ENCODE measurements at places on chromosomes 12 and 14.

GRCh38 chr14:60303745-60304144, 54.7 kb downstream of the PPM1A start:
- DNase-seq = no peak

DNA sequence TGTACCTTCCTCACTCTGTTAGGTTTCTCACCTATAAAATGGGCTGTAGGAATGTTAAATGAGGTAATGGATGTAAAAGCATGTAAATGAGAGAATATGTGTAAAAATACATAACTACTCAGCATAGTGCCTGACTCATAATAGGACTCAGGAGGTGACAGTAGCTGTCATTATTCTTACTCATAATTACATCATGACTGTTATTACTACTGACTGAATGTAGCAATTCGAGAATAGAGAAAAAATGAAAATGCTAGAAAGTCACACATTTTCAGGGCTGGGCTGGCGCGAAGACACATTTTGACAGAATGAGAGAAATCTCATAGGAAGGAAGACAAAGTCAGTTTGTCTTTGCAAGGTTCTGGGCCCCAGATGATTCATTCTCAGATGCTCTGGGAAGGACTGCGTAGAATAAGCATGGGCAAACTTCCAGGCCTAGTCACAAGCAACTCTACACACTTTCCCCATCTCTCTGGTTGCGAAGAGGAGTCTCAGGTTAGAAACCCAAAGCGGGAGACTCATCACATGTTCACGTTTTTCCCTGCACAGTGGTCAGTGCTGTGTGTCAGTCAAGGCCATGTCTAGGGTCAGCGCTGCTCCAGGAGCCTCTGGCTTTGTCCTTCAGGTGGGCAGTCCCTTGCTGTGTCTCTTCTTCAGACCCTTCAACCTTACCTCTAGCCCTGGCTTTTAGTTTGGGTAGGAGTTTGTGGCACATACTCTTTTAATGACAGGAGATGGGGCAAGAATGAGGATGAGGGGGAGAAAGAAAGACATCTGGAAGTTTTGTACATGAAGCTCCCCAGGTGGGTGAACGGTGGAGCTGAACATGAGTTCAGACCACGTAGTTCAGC, 8.4 kb downstream of the GPRC5A start:
- DNase-seq = no peak

GRCh38 chr14:104912053-104912452, 12.6 kb upstream of the PLD4 start:
- DNase-seq = no peak

- no peak for DNase-seq
Observed at GRCh38 chr14:61671082-61671481, 24.2 kb upstream of the HIF1A start.

- no peak for DNase-seq
Observed at GRCh38 chr12:23952071-23952470, 2.6 kb upstream of the SOX5 start.

DNA sequence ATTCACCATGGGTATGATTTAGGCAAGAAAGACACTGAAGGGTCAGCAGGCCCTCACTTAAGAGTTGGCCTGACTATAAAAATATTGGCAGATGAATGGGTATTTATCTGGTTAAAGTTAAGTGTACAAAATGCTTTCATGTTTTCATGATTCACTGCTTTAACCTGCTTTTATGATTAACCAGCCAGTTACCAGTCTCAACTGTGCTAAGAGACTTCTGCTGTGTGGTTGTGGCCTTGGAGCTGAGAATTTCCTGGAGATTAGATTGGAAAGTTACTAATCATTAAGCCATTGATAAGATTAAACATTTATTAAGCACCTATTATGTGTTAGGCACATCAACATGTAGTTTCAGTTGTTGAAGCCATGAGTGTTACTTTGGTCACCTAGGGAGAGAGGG, 68.9 kb downstream of the RASSF8 start:
- no peak for DNase-seq

DNA sequence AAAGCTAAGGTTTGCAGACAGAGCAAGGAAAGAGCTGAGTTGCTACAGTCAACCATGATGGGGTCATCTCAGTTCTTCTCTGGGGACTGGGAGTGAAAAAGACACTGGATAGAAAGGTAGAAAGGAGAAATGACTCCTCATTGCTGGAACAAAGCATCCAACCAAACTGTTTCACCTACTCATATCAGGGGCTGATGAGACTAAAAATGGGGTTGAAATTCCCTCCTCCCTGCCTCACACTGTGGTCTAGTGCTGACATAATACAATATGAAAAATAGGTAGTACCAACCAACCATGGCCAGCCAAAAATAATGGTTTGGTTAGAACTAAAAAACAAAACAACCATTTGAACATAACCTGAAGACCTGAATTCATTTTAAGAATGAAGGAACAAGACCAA, 220.7 kb downstream of the DPF3 start:
- no peak for DNase-seq

GRCh38 chr12:91890742-91891141, 254.9 kb downstream of the BTG1 start:
- no peak for DNase-seq

- DNase-seq = no peak
Observed at GRCh38 chr12:132490422-132491137, 629 bp downstream of the FBRSL1 start.

GRCh38 chr12:9750276-9751203, 10.2 kb downstream of the CD69 start:
- DNase-seq = peak; percentile 38

GRCh38 chr12:82862069-82862841, 175.5 kb downstream of the TMTC2 start:
- DNase-seq = no peak

GRCh38 chr14:42001431-42001830, 394.8 kb downstream of the LRFN5 start:
- DNase-seq = no peak

DNA sequence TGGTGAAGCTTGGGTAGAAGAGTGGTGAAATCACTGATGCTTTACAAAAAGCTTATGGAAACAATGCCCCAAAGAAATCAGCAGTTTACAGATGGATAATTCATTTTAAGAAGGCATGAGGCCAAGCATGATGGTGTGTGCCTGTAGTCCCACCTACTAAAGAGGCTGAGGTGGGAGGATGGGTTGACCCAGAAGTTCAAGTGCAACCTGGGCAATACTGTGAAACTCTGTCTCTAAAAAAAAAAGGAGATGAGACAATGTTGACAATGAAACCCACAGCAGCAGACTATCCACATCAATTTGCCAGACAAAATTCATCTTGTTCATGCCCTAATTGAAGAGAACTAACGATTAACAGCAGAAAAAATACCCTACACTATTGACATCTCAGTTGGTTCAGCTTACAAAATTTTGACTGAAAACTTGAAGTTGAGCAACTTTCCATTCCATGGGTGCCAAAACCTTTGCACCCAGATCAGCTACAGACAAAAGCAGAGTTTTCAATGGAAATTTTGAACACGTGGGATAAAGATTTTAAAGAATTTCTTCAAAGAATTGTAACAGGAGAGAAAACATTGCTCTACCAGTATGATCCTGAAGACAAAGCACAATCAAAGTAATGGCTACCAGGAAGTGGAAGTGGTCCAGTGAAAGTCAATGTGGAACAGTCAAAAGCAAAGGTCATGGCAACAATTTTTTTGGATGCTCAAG, 26.7 kb downstream of the BTG1 start:
- DNase-seq = no peak

DNA sequence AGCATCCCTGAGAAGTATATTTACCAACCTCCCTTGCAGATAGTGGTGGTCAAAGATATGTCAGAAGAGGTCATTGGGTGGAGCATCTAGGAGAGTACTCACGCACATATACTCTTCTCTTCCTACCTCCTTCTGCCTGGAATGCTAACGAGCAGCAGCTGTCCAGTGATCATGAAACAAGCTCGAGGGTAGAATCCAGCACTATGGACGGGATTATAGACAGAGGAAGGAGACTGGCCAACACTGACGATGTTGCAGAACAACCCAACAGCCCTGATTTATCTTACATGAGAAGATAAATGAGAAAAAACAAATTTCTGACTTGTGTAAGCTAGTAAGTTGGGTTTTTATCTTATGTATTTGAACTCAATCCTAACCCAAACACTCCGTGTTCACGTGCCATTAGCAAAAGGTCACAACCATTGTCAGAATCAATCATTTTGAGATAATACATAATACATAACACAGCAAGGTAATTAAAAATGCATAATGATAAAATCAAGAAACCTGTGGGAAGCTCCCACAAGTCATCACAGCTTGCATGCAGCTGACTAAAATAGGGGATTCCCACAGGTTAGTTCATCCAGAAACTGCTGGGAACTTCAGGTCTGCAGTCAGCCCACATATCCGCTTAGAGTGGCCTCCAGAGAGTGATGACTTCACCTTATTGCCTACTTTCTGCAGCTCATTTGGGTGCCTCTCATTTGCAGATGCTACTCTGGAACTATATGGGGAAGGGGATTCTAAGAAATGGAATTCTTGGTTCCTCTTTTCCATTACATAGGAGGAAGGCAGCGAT, 36.3 kb upstream of the STK38L start:
- DNase-seq = no peak

DNA sequence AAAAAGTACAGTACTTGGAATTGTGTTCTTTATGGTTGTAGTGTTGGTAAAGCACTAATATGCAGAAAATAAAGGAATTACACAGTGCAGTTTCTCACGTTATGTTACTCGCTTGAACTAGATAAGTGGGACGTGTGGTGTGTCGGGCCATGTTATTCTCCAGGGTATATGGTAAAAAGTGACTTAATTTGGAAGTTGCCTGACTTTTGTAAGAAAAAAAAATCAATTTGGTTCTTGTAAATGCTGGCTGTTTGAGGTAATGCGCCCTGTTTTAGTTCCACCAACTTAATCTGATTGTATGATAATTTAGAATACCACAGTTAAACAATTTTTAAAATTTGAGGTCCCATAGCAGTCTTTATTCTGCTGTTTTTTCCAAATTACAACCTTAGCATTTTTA, 4.1 kb downstream of the ARF6 start:
- no peak for DNase-seq

- no peak for DNase-seq
Observed at GRCh38 chr14:30564235-30564867, 5.4 kb downstream of the G2E3 start.

- no peak for DNase-seq
Observed at GRCh38 chr14:30532264-30532663, 26.7 kb upstream of the G2E3 start.

DNA sequence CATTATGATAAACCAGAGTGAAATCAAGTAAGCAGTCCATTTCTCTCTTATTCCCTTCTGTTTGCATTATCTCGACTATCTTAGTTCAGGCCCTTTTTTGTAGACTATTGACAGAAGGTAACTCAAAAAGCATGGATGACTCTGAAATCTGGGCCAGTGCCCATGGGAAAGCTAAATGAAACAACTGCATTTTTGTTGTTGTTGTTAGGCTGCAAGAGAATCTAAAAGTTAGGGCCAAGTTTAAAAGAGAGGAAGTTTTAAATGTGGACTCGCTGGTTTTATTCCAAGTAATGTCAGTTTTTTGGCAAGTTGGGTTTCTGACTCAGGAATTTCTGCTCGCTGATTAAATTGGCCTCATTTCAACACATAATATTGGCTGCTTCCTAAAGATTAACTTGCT, 201.1 kb downstream of the PIK3C2G start:
- DNase-seq = peak; percentile 57

DNA sequence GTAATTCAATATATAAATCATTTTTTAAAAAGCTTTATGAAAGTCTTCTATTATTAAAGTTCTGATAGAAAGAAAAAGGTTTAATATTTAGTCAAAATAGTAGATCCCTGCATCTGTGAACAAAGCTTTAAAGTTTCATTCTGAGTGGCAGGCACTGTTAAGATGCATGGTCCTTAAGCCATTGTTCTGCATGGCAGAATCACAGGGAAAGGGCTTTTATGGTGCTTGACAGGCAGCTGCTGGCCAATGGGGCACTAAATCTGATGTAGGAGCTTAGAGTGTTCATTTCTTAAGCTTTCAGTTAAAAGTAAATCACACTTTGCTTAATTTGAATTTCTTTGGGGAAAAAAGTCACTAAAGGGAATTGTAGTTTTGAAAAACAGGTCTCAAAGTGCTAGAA, 148.2 kb downstream of the PLEKHA5 start:
- no peak for DNase-seq

DNA sequence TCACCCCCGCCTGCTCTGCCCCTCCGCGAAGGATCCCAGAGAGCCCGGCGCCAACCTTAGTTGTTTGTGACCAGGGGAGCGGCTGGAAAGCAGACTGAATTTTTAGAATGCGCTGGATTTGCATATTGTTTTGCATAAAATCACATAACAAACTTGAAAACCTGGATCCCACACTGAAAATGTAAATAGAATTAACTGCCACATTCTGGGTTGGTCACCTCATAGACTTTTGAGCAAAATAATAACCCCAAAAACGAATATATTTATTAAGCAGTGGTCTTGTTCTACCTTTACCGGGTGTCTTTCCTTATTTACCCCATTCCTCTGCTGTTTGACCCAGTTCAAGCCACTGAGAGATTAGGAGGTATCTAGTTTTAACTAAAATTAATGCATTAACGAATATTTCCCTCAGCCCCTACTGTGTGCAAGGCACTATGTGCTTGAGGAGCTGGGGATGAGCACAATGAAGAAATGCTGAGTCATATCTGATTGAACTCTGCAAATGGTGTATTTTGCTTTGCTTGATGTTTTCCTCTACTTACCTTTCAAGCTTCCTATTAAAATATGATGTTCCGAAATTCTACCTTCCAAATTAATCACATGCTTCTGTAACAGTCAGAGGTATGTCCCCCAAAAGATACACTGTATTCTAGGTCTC, 438 bp upstream of the EGLN3 start:
- no peak for DNase-seq

GRCh38 chr14:19729763-19730162, 13.6 kb upstream of the OR4Q3 start:
- no peak for DNase-seq

All from left hindlimb (tissue), 1 donor.